Effector CD4-positive, alpha-beta T cell (primary cell): ENCODE measurements at places on chromosomes 11 and 22.

DNA sequence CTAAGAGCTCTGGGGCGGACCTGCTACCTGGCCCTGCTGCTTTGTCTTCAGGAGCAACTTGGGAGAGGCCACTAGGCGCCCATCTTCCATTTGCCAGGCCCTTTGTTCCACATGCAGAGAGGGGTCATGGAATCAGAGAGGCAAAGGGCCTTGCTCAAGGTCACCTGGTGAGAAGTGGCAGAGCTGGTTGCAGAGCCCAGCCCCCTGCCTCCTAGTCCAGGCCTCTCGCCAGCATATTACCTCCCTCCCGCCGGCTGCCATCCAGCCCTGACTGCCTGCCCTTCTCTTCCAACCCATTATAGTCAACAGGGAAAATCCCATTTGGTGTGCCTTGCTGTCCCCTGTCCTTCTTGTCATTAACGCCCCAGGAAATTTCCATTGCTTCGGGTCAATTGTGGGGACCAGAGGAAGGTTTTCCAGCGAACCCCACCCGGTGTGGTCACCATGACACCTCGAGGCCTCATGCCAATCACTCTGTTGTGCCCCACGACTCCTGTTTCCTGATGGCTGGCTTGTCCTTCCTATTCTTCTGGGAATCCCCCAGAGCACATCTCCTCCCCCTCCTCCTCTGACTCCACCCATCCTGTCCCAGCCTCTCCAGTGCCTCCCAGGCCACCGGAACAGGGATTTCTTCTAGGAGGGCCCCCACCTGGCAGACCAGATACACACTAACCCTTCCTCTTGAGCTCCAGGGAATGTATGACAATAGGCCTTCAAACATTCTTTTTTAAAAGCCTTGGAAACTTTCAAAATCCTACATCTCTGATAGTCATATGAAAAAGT lies 77.0 kb downstream of the NECTIN1 start:
- no peak for DNase-seq

GRCh38 chr11:11263238-11264005 lies 89.6 kb downstream of the CSNK2A3 start:
- DNase-seq: no peak

GRCh38 chr11:112962579-112963367 lies 1.6 kb downstream of the NCAM1 start:
- no peak for DNase-seq

GRCh38 chr22:46108564-46109473 lies 41.5 kb upstream of the PPARA start:
- no peak for DNase-seq

GRCh38 chr11:62732830-62733229 lies 4.5 kb downstream of the TTC9C start:
- no peak for DNase-seq

DNA sequence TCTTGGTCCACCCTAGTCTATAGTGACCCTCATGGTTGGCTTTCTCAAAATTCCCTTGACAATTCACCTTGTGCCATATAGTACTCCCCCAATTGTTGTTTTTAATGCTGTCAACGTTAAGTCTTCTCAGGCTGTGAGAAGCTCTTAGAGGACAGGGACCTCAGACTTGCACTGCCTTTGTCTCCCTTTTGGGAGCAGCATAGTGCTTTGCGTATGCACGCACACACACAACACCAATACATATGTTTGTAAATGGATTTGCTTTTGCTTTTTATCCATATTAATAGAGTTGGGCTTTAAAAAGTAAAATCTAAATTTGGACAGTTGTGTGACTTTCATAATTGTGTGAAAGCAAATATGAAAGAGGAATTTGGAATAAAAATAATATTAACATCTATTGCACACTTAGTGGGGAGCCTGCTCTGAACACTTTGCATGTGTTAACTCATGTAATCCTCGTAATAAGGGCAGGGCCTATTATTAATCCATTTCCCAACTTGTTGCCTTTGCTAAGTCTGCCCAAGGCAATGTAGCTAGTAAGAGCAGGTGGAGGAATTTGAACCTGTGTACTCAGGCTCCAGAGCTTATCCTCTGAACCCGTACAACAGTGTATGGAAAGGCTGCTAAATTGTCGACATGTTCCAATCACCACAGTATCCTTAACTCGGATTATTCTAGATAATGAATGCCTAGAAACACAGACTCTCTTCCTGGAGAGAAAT lies 257.7 kb upstream of the NARS2 start:
- DNase-seq: no peak

- DNase-seq: no peak
Observed at GRCh38 chr22:38164551-38164918, 17.1 kb downstream of the PLA2G6 start.

- peak; percentile 9 for DNase-seq
Observed at GRCh38 chr11:9001736-9002135, 2.1 kb downstream of the NRIP3 start.

DNA sequence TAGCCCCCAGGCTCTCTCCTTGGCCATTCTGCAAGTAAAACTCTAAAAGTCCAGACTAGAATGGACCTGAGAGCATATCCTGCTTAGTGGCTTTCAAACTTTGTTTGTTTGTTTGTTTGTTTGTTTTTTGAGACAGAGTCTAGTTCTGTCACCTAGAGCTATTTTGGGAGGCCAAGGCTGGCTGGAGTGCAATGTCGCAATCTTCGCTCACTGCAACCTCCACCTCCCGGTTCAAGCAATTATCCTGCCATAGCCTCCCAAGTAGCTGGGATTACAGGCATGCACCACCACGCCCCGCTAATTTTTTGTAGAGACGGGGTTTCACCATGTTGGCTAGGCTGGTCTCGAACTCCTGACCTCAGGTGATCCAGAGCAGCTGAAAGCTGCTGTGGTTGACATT lies 28.9 kb downstream of the DAGLA start:
- no peak for DNase-seq

DNA sequence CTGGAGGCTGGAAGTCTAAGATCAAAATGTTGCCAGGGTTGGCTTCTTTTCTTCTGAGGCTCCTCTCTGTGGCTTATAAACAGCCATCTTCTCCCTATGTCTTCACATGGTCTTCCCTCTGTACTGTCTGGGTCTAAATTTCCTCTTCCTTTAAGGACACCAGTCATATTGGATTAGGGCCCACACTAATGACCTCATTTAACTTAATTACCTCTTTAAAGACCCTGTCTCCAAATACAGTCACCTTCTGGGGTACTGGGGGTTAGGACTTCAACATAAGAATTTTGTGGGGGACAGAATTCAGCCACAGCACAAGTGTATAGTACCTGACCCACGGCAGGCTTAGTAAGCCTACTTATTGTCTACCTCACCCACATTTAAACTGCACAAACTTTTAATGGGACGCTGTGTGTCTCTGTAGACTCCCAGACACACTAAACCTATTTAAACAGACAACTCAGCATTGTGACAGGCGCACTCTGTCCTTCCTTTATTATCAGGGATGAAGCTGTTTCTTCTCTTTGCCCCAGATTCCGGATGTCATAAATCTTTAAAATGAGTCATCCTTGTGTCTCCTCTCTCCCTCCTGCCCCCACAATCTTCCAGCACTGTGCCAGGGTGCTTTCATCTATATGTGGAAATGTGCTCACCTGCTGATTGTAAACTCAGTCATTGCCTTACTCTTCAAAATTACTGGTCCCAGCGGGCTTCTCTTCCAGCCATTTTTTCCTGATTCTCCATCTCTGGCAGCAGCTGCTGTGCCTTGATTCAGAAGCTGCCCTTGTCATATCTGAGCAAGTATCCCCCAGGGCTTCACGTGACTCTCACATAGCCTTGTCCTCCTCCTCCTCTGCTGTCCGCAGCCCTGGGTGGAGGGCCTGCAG lies 5.4 kb upstream of the MAPK8IP1 start:
- no peak for DNase-seq

DNA sequence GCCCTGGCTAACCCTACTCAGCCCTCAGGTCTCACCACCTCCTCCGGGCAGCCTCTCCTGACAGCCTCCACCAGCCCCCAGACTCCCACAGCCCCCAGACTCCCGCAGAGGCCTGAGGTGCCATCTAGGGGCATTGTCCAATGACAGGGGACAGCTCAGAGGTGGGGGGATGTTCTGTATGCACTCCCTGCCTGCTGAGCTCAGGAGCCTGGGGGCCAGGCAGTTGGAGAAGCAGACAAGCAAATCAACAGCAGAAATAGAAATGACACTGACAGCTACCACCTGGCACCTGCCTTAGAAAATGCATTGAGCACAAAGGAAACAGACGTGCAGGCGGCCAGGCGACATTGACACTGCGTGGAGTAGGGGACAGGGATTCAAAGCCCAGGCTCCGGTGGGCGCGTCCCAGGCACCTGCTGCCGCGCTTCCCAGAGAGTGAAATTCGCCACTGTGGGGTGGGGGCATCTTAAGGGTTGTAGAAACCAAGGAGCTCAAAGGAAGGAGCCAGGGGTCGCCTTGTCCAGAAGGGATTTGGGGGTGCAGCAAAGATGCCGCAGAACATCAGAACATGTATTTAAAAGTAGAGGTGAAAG lies 22.5 kb upstream of the WNT7B start:
- DNase-seq: no peak

GRCh38 chr11:78683774-78684173 lies 109.1 kb upstream of the NARS2 start:
- DNase-seq: no peak

GRCh38 chr11:11346303-11346702 lies 6.7 kb downstream of the CSNK2A3 start:
- DNase-seq: no peak

DNA sequence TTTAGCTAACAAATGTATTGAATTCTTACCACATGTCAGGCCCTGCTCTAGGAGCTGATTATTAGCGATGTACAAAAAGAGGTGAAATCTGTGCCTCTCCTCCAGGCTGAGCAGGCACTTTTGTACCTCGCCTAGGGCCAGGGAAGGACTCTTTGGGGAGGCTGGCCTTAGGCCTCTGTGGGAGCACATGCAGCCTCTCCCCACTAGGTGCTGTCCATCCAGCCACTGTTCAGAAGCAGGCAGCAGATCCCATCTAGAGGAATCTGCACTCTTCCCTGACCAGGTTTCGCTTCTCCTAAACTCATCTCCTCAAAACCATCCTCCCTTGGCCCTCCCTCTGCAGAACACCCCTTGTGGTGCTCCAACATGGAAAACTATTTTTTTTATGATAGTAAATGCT lies 51.9 kb upstream of the WT1 start:
- DNase-seq: no peak

GRCh38 chr11:45294499-45294898 lies 8.4 kb upstream of the SYT13 start:
- DNase-seq: no peak

DNA sequence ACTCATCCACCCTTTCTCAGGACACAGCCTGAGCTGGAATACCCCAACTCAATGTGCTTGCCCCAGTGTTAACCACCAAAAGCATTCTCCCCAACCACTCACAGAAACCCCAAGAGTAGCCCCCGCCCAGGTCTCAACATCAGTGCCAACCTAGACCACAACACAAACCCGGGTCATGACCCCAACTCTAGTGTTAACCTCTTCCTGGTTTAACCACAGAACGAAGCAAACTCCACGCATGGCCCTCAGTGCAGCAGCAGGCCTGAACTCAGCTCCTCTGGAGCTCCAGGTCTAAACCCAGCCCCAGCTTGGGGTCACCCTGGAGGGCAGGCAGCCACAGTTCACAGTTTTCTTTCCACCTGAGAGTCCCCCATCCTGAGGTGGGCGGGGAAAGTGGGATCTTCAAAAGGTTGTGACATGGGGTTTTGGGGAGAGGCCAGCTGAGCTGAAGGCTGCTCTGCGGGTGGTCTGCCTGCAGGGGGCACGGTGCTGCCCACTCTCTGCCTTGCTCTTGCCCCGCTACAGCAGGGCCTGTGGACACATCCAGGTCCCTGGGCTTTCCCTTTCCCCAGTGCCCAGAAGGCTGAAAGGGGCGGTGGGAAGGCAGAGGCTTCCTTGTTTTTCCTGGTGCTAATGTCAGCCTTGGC lies 37.9 kb downstream of the NECTIN1 start:
- DNase-seq: no peak

- DNase-seq: no peak
Observed at GRCh38 chr11:64536997-64537396, 54.0 kb upstream of the SLC22A12 start.

GRCh38 chr22:35657571-35658312 lies 9.5 kb downstream of the APOL6 start:
- no peak for DNase-seq

- DNase-seq: no peak
Observed at GRCh38 chr22:43399338-43399979, 12.4 kb upstream of the MPPED1 start.

DNA sequence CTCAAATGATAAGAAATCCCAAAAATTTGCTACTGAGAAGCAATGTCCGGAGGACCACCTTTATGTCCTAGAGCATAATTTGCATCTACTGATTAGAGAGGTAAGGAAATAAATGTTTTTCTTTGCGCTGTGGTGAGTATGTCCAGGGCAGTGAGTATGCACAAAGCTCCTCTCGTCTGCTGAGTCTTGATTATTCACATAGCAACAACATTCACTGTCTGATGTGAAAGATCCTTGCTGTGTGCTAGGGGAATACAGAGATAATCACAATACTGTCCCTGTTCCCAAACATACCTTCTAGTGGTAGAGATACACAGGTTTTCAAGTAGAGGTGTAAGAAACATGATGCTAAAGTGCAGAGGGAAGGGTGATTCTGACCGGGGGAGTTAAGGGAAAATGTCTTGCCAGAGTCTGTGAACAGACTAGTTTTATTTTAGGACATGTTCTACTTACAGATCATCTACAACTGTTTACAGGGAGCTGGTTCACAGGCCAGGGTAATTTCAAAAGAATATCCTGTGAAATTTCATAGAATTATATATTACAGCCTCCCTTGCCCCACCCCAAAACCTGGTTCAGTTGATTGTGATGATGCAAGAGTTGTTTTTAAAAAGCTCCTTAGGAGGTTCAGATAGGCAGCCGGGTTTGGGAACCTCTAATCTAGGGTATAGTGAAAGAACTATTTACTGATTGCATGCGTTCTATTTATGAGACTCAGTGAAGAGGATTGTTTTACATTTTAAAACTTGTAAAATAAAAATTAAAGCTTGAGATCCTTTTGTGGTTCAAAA lies 12.6 kb downstream of the MED17 start:
- DNase-seq: no peak

DNA sequence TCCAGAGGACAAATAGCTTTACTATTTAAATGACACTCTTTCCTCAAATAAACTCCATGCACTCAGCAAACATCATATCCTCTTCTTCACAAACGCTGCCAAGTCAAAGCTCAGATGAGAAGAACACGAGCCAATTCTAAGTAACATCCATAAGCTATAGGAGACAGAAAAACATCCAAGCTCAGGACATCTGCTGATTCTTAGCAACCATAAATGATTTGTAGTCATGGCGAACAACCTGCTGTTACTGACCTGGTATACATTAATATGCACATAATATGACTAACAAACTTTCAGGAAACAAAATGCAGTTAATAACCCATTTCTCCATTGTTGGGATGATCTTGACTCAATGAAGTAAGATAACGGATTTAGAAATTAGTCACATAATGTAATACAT lies 6.7 kb downstream of the GALNT18 start:
- no peak for DNase-seq

- DNase-seq: peak; percentile 19
Observed at GRCh38 chr22:24421428-24421931, 5.9 kb upstream of the ADORA2A start.

DNA sequence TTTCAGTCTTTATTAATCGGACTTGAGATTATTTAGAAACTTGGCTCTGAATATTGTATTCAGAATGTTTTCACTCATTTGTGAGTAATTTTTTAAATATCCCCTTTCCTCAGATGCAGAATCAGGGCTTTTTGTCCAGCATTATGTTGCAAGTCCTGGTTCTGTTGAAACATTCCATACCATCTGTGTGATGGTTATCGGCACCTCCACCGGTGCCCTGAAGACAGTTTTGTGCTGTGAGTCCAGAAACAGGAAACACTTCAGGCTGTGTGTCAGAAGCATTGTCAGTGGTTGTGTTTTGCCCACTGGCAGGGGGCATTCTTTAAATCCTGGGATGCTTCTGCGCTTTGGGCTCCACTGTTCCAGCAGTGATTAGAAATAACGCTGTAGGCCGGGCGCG lies 20.4 kb downstream of the CDPF1 start:
- DNase-seq: no peak
